ENCODE measurements at places on chromosomes 2 and 18. TPM values are rescaled to one million over a fixed set of nuclear protein-coding genes. Genes with fewer than 3 reads are reported as not detected.

Gene CD226
- total RNA-seq = 0.04 TPM

Gene CTNNA2
- total RNA-seq = 4.5 TPM

Gene DSG4
- not detected for total RNA-seq

Gene POTEI
- total RNA-seq = 1.2 TPM

Gene DUSP2
- total RNA-seq = 13.5 TPM

Gene PAIP2B
- total RNA-seq = 16.8 TPM

Gene AMER3
- 0.59 TPM for total RNA-seq

Gene STARD6
- not detected for total RNA-seq

Gene TUBA4B
- total RNA-seq = not detected

Gene RESP18
- not detected for total RNA-seq

Gene FIGLA
- total RNA-seq = not detected

Gene FAM124B
- 0.83 TPM for total RNA-seq
